ENCODE measurements at places on chromosomes 4 and X. TPM values are rescaled to one million over a fixed set of nuclear protein-coding genes. Genes with fewer than 3 reads are reported as not detected.
A peak's percentile ranks its signal among the peaks of the same experiment; 100 is the strongest.

DNA sequence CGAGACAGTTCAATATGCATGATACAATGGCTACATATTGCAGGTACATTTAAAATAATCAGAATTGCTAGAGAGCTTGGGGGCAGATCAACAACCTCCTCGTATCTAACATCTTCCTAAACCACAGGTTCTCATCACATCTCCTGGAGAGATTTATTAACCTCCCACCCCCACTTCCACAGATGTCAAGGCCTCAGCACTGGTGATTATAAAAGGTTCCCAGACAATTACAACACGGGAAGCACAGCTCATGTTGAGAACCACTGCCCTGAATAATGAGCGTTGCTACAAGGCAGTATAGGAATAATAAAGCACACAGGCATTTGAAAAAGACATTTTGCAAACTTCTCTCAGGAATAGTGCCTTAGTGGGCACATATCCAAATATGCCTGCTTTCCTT, 42.8 kb downstream of the ELOVL6 start:
- no peaks in the 10 kb centered on the region for H3K4me1 ChIP-seq
- no peak overlapping the region for H3K4me3 ChIP-seq
- no peaks in the 10 kb centered on the region for H3K27me3 ChIP-seq
- no peak overlapping the region for H3K27ac ChIP-seq
- no peaks in the 10 kb centered on the region for H3K36me3 ChIP-seq

- no peak for DNase-seq
- H3K27ac ChIP-seq: no peak overlapping the region
- H3K4me3 ChIP-seq: no peak overlapping the region
- H3K36me3 ChIP-seq: no peaks in the 10 kb centered on the region
Measured at GRCh38 chr4:179095585-179096221, 1653.5 kb upstream of the AGA start.

DNA sequence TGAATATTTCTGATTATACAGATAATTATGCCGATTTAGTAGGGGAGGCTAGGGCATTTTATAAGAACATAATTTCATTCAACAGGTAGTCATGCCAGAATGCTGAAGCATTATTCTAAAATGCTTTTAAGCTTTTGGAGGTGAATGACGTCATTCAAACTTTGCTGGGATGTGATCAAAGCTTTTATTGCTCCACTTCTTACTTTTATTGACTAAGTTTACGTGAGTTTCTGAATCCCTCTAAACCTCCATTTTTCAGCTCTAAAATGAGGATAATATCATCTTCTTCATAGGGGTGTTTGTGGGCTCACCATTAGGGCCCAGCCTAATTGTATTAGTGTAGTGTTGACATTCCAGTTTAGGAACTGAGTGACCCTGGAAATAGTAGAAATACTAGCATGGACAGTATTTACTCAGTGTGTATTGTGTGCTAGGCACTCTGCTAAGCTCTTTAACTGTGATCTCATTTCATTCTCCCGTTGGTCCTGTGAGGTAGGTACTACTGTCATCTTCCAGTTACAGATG, 3.0 kb downstream of the WWC2 start:
- H3K27ac ChIP-seq: no peak overlapping the region
- no peak for DNase-seq
- H3K36me3 ChIP-seq: no peaks in the 10 kb centered on the region
- H3K4me1 ChIP-seq: peaks cover 5% of the 10 kb centered on the region
- peaks cover 31% of the 10 kb centered on the region for H3K27me3 ChIP-seq
- H3K4me3 ChIP-seq: no peak overlapping the region

DNA sequence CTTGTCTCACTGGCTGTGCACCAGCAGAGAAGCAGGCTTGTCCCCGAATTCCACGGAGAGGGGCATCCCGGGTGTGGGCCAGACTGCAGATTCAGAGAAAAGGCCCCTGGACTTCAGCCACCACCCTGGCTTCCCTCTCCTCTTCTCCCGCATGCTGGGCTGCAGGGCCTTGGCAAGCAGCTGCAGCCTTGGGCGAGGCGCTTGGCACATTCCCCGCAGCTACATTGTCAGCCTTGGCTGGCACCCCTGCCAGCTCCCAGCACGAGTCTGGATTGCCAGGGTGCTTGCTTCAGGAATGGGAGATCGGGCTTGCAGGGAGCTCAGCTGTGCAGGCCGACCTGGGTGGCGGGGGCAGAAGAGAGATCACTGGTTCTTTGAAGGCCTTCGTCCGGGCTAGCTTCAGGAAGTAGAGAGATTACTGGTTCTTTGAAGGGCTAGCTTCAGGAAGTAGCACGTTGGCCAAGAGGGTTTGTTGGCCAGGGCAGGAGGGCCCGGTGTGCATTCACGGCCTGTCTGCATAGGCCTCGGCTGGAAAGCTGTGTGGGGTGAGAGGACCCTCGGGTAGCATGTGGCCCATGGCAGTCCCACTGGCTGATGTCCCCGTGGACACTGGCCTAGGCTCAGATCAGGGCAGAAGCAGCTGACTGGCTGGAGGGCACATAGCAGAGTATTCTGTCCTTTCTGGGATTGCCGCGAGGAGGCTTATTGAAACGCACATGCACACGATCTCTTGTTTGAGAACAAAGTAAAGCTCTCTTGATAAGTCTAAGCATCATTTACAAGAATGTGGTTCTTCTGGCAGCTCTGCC, 2.7 kb downstream of the ABCD1 start:
- DNase-seq: no peak
- peaks cover 28% of the 10 kb centered on the region for H3K4me1 ChIP-seq
- H3K36me3 ChIP-seq: peaks cover 6% of the 10 kb centered on the region
- H3K27me3 ChIP-seq: peaks cover 11% of the 10 kb centered on the region
- peak overlapping the region; percentile 33 for H3K27ac ChIP-seq

PDZD4 gene
- 5.0 TPM for total RNA-seq

- peak; percentile 28 for DNase-seq
- H3K4me3 ChIP-seq: peak overlapping the region; percentile 68
- H3K36me3 ChIP-seq: no peaks in the 10 kb centered on the region
- peak overlapping the region; percentile 97 for H3K27ac ChIP-seq
- peaks cover 14% of the 10 kb centered on the region for H3K4me1 ChIP-seq
Measured at GRCh38 chrX:23773601-23774175, 9.3 kb upstream of the SAT1 start.

DNA sequence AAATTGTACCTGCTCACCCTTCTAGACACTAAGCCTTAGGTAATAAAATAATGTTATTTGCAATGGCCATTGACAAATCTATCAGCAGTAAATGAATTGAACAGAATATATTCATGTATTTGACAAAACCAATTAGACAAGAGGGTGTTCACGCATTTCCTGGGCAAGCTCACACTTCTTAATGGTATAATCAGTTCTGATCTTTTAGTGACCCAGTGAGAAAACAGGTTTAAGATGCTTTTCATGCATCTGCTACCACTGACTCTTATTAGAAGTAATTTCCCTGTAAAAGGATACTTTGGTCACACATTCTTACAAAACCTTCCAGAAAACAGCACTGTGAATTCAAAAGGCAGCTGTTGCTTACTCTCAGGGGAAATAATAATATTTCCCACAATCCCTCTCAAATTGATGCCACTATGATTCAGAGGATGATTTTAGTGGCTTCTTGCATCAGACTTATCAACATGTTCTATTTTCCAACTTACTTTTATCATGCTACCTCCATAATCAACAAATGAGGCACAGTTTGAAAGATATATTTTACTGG, 313.9 kb upstream of the NWD2 start:
- H3K27me3 ChIP-seq: no peaks in the 10 kb centered on the region
- DNase-seq: no peak
- H3K4me1 ChIP-seq: no peaks in the 10 kb centered on the region

IL15 gene
- total RNA-seq: 2.1 TPM

DNA sequence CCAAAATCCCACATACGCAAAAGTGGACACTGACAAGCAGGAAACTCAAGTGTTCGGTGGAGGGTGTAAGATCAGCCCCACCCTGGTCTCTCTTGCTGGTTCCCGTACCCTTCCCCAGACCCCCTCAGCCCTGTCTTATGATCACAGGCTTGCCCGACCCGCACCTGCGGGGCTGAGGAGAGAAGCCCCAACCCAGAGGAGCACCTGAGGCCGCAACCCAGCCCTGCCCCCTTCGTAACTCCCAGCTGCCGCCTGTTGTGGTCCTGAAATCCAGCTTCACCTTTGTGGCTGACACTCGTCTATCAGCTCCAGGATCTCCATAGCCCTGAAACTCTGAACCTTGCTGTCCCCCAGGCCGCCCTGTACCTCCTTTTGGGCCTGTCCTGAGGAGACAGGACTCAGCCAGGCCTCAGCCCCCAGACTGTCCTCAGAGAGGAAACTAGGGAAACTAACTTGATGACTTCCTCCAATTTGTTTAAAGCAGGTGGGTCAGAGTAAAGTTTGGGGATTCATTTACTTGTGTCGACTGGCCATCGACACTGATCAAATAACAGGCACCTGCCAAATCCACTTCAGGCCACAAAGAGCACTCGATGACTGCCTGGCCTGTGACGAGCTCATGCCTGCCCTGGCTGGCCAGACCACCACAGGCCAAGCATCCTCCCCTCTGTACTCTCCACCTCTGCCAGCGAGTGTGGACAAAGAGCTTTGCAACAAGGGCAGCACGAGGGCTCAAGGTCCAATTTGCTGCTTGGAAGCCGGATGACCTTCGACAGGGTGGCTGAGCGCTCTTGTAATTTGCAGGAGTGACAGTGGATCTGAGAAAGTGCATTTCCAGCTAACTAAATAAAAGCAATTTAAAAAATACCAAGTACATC, 19.3 kb downstream of the DCTD start:
- no peaks in the 10 kb centered on the region for H3K4me1 ChIP-seq
- peaks cover 21% of the 10 kb centered on the region for H3K36me3 ChIP-seq
- no peaks in the 10 kb centered on the region for H3K27me3 ChIP-seq
- no peak overlapping the region for H3K27ac ChIP-seq

DNA sequence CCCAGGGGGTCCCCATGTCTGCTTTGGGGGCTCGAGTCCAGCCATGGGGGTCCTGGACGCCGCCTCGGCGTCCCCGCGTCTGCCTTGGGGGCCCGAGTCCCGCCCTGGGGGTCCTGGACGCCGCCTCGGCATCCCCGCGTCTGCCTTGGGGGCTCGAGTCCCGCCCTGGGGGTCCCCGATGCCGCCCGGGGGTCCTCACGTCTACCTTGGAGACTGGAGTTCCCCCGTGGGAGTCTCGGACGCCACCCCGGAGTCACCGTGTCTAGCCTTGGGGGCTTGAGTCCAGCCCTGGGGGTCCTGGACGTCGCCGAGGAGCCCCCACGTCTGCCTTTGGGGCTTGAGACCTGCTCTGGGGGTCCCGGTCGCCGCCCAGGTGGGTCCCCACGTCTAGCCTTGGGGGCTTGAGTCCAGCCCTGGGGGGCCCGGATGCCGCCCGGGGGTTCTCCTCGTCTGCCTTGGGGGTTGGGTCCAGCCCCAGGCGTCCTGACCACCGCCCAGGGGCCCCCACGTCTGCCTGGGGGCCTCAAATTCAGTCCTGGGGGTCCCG, 1.1 kb upstream of the GTPBP6 start:
- H3K36me3 ChIP-seq: no peaks in the 10 kb centered on the region
- peak overlapping the region; percentile 66 for H3K27ac ChIP-seq
- H3K27me3 ChIP-seq: no peaks in the 10 kb centered on the region
- H3K4me3 ChIP-seq: peak overlapping the region; percentile 92

- H3K27me3 ChIP-seq: peaks cover 42% of the 10 kb centered on the region
- no peak overlapping the region for H3K27ac ChIP-seq
- no peaks in the 10 kb centered on the region for H3K36me3 ChIP-seq
- H3K4me1 ChIP-seq: no peaks in the 10 kb centered on the region
- H3K4me3 ChIP-seq: no peak overlapping the region
- DNase-seq: no peak
Measured at GRCh38 chrX:111354496-111354895, 57.5 kb downstream of the DCX start.

GRCh38 chrX:124726292-124726691, 379.9 kb downstream of the SH2D1A start:
- no peaks in the 10 kb centered on the region for H3K36me3 ChIP-seq
- H3K4me1 ChIP-seq: peaks cover 13% of the 10 kb centered on the region
- H3K27ac ChIP-seq: no peak overlapping the region
- no peak for DNase-seq

- H3K36me3 ChIP-seq: peaks cover 2% of the 10 kb centered on the region
- no peak overlapping the region for H3K4me3 ChIP-seq
- no peaks in the 10 kb centered on the region for H3K27me3 ChIP-seq
- H3K27ac ChIP-seq: no peak overlapping the region
Measured at GRCh38 chr4:119597377-119597776, 31.2 kb downstream of the PDE5A start.

IBSP gene
- not detected for total RNA-seq
